ENCODE measurements at places on chromosomes 1 and 21.
A peak's percentile ranks its signal among the peaks of the same experiment; 100 is the strongest.

DNA sequence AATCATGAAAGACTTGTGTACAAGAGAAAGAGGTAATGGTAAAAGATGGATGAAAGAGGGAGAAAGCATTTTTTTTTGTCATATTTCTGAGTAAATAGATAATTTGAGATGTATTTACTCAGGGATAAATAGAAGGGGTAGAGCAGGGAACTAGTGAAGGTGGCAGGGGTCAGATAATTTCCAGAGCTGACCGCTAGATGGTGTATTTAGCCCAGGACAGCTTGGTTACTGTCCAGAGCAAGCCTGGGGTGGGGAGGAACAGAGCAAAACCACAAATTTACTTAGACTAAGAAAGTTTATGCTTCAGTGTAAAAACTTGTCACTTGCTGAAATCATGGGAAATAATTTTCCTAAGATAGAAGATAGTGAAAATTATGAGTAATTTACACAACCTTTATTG lies 91.5 kb downstream of the XCL2 start:
- DNase-seq = no peak

- no peak for DNase-seq
These were observed 105.0 kb downstream of the SIM2 start for GRCh38 chr21:36803816-36804439.

- no peak for DNase-seq
These were observed 6.4 kb downstream of the JAK1 start for GRCh38 chr1:64959986-64960385.

DNA sequence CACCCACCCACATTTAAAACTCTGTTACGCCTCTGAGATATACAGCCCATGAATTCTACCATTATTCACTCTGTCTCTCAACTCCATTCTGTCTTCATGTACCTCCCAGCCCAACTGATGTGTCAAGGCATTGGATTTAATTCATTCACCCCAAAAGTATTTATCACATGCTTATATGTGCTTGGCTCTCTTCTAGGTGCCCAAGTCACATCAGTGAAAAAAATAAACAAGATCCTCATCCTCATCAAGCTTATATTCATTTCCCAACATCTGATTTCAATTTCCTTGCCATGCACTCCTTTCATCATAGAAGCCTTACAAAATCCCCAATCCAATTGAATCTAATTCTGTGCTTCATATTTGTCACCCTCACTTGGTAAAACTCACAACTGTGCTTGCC lies 967.6 kb downstream of the LTN1 start:
- DNase-seq = no peak

DNA sequence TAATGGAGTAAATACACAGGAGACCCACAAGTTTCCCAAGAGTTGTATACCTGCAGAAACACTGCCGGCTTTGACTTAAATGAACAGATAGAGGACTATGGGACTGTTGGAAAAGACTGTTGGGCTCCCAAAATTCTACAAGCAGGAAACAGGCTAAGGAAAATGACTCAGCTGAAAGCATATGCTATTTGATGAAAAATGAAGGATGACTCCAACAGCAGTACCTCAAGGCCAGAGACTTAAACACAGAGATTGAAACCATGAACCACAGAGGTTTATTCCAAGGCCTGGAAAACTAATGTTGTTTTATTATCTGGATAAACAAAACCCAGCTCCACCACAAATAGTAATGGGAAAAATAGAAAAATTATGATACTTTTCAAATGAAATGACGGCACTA lies 187.7 kb downstream of the TNFSF18 start:
- DNase-seq = no peak

DNA sequence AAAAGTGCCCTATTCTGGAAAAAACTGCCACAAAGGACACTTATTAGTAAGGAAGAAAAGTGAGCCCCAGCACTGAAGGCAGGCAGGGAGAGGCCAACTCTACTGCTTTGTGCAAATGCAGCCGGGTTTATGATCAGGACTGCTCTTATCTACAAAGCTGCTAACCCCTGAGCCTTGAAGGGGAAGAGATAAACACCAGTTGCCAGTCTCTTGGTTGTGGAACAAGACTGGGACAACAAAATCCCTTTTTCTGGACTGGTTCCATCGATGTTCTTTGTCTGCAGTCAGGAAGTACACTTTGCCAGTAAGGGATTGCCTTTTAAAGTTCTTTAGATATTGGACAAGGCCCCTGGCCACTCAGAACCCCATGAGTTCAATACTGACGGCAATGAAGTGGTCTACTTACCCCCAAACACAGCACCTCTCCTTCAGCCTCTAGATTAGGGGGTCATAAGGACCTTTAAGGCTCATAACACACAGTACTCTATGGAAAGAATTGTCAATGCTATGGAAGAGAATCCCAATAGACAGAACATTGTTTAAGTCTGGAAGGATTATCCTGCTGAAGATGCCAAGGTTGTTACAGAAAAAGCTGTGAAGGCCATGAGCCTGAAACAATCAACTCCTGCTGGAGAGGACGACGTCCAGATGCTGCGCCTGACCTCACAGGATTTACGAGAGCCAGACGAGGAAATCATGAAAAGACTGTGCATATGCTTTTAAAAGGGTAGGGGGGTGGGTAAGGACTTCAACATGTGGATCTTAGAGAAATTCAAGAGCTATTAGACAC lies 43.6 kb downstream of the GNB1 start:
- DNase-seq = no peak

GRCh38 chr1:180542113-180542837 lies 16.5 kb upstream of the OVAAL start:
- no peak for DNase-seq

DNA sequence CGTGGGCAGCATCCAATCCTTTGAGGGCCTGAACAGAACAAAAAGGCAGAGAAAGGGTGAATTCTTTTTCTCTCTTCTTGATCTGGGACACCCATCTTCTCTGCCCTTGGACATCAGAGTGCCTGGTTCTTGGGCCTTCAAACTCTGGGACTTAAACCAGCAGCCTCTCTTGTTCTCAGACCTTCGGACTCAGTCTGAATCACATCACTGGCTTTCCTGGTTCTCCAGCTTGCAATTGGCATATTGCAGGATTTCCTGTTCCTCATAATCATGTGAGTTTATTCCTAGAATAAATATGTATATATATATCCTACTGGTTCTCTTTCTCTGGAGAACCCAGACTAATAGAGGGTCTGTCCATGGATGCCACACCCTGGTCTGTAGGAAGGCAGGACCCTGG lies 16.3 kb upstream of the TENT5C start:
- no peak for DNase-seq

GRCh38 chr1:1355416-1355815 lies 2.9 kb downstream of the MXRA8 start:
- no peak for DNase-seq

GRCh38 chr21:41211060-41211805 lies 43.3 kb downstream of the BACE2 start:
- no peak for DNase-seq

DNA sequence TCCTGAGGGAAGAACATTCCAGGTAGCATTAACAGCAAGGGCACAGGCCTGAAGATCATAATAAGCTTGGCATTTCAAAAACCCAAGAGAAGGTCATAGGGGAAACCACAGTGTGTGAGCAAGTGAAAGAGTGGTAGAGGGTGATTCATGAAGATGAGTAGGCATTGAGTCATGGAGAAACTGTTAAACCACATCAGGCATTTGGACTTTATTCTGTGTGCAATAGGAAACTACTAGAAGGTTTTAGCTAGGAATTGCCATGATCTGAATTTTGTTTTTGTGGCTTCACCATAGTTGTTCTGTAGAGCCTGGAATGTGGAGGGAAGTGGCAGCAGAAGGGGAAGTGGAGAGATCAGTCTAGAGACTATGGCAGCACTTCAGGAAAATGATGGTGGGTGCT lies 359.0 kb upstream of the PTBP2 start:
- no peak for DNase-seq

- no peak for DNase-seq
These were observed 5.6 kb downstream of the PRCC start for GRCh38 chr1:156772728-156773497.

DNA sequence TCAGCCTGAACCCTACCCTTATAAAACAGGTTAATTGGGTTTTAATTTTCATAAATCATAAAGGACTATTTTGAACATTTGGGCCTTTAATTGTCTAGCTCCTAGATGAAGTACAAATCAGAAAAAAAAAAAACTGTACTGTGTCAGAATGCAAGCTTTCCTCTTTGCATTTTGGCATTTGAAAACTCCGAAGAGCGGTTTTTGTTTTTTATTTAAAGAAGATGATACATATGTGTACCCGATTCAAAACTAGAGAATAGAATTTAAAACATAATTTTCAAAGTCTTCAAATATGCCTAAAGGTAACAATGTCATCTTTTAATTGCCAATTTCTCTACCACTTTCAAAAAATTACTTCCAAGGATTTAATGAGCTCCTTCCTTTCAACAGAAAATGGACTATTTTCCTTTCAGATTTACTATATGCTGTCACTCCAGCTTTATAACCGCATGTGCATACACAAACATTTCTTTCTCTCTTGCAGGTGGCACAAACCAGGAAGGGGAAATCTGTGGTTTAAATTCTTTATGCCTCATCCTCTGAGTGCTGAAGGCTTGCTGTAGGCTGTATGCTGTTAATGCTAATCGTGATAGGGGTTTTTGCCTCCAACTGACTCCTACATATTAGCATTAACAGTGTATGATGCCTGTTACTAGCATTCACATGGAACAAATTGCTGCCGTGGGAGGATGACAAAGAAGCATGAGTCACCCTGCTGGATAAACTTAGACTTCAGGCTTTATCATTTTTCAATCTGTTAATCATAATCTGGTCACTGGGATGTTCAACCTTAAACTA lies 33.7 kb downstream of the MRPL39 start:
- DNase-seq = no peak

- DNase-seq = no peak
These were observed 740 bp downstream of the ZNF691 start for GRCh38 chr1:42847111-42847595.

DNA sequence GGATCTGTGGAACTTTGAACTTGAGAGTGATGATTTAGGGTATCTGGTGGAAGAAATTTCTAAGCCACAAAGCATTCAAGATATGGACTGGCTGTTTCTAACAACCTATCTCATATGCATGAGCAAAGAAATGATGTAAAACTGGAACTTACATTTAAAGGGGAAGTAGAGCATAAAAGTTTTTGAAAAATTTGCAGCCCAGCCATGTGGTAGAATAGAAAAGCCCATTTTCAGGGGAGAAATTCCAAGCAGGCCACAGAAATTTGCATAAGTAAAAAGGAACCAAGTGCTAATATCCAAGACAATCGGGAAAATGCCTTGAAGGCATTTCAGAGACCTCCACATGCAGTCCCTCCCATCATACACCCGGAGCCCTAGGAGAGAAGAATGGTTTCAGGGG lies 15.7 kb downstream of the RIIAD1 start:
- DNase-seq = no peak

- DNase-seq = no peak
These were observed 262.2 kb downstream of the AJAP1 start for GRCh38 chr1:4916610-4917009.

GRCh38 chr1:156584813-156585212 lies 5.3 kb downstream of the TTC24 start:
- peak; percentile 54 for DNase-seq

- no peak for DNase-seq
These were observed 390.7 kb upstream of the ZP4 start for GRCh38 chr1:238281418-238281817.

DNA sequence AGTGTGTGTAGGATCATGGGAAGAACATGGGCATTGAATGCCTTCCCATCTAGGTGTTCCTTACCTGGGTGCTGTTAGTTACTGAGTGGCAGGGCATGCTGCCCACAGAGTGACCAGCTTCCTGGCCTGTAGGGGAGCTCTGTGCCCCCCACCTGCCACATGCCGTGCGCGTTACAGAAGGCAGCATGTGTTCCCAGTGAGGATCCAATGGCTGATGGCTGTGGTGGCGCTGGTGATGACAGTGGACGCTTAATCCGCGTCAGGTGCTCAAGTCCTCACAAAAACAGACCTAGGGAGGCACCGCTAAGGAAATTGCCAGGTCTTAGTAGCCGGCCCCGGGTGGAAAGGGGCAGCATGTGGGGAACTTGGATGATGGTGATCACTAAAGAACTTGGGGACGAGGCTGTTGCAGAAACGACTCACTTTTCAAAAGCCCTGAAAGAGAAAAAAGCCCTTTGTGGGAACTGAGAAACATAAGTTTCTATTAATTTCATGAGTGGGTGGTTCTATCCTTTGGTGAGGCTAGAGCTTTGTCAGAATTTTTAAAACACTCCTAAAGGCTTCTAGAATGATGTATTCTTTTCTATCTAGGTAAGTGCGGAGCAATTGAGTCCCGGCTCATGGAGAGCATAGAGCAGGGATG lies 93.2 kb downstream of the PRDM2 start:
- no peak for DNase-seq

DNA sequence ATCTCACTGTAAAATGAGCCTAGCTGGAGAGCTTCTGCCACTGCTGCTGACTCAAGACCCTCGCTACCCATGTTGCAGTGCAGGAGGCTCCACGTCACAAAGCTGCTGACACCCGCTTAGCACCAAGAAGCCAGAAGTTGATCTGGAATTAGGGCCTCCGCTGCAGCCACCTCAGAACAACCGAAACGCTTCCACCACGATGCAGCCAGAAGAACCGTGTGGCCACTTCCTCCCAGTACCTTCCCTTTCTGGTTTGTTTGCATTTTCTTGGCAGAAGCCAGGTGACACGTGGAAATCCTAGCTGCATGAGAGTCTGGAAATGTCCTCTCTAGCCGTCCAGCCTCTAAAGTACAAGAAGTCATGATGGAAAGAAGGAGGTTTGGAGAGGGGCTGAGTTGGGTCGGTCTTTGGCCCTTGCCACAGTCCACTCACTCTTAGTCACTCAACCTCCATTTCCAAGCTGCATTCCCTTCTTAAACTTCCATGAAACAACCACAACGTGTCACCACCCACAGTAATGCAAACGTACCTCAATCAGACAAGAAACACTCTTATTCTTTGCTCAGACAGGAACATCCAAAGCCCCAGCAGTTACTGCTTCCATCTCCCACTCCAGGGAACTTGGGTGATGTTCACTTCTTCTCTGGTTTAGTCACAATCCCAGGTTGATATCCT lies 10.0 kb upstream of the CDA start:
- no peak for DNase-seq

GRCh38 chr21:41832596-41833496 lies 46.3 kb downstream of the PRDM15 start:
- peak; percentile 49 for DNase-seq

GRCh38 chr1:108828074-108828961 lies 28.6 kb downstream of the AKNAD1 start:
- DNase-seq = peak; percentile 88

GRCh38 chr1:191541758-191542157 lies 616.5 kb upstream of the RGS18 start:
- DNase-seq = no peak

GRCh38 chr1:147287133-147287865 lies 44.8 kb downstream of the CHD1L start:
- DNase-seq = no peak

- DNase-seq = no peak
These were observed 379 bp downstream of the RER1 start for GRCh38 chr1:2391931-2392509.

GRCh38 chr1:12065872-12066271 lies 2.8 kb downstream of the TNFRSF8 start:
- DNase-seq = no peak

- DNase-seq = no peak
These were observed 15.3 kb downstream of the IFI16 start for GRCh38 chr1:159025043-159025442.

Measured in posterior cingulate gyrus (tissue), 11 donors.